ENCODE measurements at places on chromosomes 2 and 18.

DNA sequence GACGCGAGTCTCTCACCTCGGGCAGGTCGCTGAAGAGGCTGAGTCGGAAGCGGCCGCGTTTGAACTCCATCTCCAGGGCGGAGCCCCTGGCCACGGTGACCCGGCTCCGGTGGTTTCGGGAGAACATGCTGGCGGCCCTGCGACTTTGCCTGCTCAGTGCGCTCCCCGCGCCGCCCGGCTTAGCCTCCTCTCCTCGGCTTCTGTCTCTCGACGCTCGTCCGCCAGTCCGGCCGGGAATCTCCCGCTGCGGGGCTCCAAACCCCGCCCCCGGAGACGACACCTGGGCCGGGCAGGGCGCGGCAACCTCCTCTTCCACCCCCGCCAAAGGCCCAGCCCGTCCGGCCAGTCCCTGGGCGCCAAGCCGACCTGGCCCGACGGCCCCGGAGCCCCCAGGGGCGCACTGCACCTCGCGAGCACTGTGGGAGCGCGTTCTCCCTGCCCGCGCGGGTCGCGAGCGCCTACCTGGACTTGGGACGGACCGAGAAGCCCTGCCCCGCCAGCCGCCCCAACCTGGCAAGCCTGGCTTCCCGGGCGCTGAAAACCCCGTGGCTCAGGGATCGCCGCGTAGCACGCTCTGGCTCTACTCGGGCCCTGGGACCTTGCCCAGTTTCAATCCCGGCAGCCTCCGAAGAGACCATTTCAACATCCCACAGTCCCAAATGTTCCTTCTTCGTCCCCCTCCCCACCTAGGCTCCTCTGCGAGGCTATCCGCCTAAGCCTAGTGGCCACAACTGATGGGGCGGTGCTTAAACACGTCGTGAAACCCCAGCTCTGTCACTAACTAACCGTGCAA, at the start of gene RTKN:
TSS of gene RTKN (minus strand) at position 248 of the 793 bp plus-strand sequence. CDS start at position 127, 121 bp downstream.
- DNase-seq, result no peak

DNA sequence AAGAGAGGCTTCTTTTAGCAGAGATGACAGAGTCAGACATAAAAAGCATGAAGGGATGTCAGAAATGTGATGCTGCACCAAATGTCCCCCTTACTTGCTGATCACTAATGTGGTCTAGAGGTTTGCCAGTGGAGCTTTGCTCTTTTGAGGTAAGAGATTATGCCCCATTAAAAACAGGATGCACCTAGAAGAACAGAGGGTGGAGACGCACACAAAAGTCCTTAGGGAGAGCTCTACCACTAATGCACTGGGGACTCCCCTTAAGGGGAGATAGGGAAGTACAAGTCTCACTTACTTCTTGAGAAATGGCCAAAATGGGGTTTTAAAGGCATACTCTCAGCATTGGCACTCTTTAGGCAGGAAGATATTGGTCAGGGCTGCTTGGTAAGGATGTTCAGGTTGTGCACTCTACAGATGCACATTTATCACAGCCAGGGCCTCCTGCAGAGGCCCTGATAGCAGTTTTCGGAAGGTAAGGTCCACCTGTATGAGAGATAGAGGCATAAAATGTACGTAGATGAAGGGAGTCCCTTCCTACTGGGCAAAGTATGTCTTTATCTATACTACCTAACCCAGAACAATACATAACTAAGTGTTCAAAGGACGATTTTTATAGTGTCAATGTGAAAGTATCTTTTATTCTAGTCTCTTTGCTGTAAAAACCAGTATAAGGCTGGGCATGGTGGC, 17.0 kb upstream of the SCYGR1 start:
- peak; percentile 16 for DNase-seq

DNA sequence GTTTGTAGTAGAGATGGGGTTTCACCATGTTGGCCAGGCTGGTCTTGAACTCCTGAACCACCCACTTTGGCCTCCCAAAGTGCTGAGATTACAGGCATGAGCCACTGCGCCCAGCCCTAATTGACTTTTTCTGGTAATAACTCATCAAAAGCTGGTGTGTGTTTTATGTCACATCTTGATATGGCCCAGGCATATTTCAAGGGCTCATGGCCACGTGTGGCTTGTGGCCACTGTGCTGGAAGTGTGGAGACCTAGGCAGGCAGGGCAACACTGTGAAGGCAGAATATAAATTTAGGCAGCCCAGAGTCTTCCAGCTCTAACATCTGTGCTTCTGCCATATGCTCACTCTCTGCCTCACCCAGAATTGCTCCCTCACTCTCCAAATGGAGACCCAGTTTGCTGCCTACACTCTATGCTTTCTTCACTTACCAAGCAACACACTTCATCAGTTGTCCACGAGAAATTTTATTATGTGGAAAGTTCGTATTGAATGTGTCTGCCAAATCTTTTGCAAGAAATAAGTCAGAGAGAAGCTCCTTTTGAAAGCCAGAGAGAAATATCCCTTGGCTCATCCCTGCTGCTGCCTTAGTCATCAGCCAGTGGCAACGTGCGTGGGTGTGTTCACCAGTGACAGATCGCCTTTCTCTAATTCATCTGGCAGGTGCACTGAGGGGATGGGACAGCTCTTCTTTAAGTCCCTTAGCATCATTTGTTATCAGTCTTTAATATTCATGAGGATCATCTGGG, 129.4 kb upstream of the CXCR4 start:
- DNase-seq, result peak; percentile 19

DNA sequence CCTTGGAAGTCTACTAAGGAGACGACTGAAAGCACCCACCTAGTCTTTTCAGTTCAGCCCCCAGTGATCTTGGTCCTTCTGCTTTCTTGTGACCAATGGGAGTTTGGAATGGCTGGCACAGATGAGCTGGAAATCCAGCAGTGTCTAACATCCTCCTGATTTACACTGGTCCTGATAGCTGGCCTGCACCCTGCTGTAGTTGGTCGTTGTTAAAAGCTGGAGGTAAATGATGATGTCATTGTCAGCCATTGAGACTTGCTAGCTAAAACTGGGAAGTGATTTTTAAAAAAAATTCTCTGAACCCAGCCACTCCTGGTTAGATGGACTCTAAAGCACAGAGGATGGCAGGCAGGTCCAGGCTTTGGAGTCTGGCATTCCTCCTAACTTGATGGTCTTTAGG, 19.3 kb downstream of the CCT7 start:
- DNase-seq, result no peak

- DNase-seq, result no peak
Measured at GRCh38 chr2:79596403-79596802, 83.6 kb downstream of the CTNNA2 start.

DNA sequence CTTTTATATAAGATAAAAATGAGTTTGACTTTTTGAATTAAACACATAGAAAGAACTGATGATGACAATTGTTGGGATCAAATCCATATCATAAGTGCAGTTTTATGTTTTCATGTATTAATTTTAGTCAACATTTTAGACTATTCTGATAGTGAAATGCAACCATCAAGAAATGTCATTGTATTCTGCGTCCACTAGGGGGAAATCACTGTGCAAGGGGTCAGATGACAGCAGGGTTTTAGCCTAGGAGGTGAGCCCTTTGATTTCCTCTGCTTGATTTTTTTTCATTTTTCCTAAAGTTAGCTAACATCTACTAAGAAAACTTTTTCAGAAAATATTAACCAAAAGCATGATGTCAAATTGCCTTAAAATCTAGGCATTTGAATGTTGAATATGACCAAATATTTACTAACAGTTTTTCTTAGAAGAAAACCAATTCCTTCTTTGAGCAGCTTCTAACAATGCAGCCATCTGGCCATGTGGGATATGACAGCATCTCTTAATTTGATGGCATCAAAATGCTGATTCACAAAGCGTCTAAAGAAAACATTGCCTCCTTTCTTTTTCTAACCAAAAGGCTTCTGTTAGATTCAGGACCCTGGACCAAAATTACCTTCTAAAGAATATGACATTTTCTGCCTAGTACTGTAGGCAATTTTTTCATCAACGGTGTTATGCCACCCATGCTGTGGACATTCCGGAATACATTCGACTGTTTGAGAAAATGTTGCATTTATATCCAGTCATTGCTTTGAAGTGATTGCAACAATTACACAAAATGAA, 141.5 kb downstream of the SPHKAP start:
- DNase-seq, result peak; percentile 59

GRCh38 chr2:167814881-167815718, 432.3 kb downstream of the STK39 start:
- no peak for DNase-seq

GRCh38 chr2:1641523-1641922, 102.8 kb downstream of the PXDN start:
- no peak for DNase-seq

DNA sequence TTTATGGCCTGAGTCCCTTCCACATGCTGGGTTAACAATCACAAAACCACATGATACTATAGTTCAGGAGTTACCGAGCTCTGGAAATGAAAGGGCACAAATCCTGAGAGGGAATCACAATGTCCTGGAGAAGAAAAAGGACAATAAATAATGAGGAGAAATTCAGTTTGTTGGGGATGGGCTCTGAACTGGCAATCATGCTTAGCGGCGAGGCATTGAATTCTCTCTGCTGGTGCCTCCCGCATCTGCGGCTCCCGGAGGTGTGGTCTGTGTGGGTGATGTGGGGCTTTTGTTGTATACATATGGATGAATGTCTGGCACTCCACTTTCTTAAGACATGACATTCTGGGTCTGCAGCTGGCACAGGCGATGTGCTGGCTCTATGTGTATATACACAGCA, 46.1 kb downstream of the NRP2 start:
- DNase-seq, result no peak

- peak; percentile 33 for DNase-seq
Measured at GRCh38 chr18:64695851-64696553, 547.1 kb upstream of the LINC00305 start.

DNA sequence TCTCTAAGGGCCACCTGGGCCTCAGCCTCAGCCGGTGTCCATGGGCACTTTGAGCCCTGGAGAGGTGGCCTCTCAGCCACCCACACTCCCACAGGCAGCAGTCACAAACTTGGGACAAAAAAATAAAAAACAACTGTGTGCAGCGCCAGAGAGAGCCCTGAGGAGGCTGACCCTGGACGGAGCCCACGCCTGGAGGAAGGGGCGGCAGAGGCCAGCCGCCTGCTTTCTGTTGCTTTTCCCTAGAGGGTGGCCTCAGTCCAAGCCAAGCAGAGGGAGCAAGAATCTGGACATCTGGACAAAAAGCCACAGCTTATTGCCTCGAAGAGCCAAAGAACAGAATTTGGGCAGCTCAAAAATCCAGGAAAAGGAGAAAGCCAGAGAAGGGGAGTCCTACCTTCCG, 43.3 kb upstream of the LDLRAD4 start:
- DNase-seq, result no peak

GRCh38 chr18:48923746-48924629, 26.8 kb downstream of the SMAD7 start:
- DNase-seq, result no peak

GRCh38 chr2:36476411-36476810, 120.8 kb downstream of the CRIM1 start:
- DNase-seq, result no peak
